ENCODE measurements at places on chromosomes 3 and 15. TPM values are rescaled to one million over a fixed set of nuclear protein-coding genes. Genes with fewer than 3 reads are reported as not detected.
A peak's percentile ranks its signal among the peaks of the same experiment; 100 is the strongest.

HTD2 gene
- 10.0 TPM for total RNA-seq

HYAL1 gene
- 2.2 TPM for total RNA-seq

DNA sequence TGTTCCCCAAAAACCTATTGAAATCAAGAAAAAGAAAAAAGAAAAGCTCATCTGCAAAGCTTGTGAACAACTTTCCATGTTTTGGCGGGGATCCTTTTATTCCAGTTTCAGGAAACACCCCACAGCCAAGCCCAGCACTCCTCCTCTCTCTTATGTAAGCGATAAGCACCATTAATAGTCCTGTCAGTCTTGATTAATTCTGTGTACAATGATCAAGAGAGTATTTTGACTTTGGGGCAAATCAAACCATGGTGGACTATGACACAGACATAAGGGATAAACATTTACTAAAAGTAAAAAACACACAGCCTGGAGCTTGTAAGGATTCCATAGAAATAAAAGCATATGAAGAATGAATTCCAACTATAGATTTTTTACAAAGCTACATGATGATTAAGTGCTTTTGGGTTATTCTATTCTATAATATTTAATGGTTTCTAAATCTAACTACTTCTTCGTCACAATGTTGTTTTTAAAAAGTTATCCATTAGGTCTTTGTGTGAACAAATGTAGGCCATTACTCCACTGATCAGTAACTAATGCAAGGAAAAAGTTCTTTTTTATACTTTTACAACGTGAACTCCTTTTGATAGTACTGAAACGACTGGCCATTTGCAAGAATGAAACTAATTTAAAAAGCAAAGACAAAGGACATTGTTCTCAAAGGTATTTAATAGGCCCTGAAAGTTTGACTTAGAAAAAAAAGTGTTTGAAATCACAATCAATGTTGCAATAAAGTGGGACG lies 106.5 kb downstream of the KCNAB1 start:
- H3K27ac ChIP-seq = no peak overlapping the region
- no peak overlapping the region for H3K4me3 ChIP-seq
- DNase-seq = no peak
- H3K4me1 ChIP-seq = no peaks in the 10 kb centered on the region
- no peaks in the 10 kb centered on the region for H3K27me3 ChIP-seq

RPL39L gene
- total RNA-seq = 16.8 TPM

DNA sequence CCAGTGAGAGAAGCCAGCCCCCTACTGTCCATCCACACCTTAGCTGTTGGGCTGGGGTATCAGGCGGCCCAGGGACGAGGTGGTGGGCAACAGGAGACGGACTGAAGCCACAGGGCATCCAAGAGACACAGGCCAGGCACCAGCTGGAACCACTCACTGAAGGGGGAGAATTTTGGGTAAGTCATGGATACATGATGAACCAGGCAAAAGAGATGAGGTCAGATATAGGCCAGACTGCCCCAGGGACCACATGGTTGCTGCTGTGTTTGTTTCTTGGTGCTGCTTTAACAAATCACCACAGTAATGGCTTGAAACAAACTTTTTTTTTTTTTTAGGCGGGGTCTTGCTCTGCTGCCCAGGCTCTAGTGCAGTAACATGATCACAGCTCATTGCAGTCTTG lies 66.4 kb downstream of the SEMA5B start:
- no peaks in the 10 kb centered on the region for H3K36me3 ChIP-seq
- H3K4me1 ChIP-seq = no peaks in the 10 kb centered on the region
- DNase-seq = no peak

MAP4 gene
- total RNA-seq = 277 TPM

DNA sequence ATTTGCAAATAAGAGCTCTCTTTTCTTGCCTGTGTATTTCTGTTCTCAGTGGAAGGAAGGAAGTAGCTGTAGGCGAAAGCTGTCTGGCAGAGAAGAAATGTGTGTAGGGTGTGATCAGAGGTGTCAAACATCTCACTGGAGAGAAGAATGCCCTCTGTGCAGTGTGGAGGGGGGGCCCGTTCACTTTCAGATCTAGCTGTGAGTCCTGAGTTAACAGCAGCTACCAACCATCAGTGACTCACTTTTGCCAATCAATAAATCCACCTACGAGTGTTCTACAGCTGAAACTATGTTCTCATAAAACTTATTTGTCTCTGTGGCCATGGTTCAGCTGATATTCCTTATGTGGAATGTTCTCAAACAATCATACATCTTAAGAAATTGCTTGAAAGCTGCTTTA lies 103.7 kb downstream of the FRMD4B start:
- H3K36me3 ChIP-seq = no peaks in the 10 kb centered on the region
- no peaks in the 10 kb centered on the region for H3K27me3 ChIP-seq
- H3K4me3 ChIP-seq = no peak overlapping the region
- no peak overlapping the region for H3K27ac ChIP-seq
- DNase-seq = peak; percentile 34

- H3K27ac ChIP-seq = no peak overlapping the region
- no peak for DNase-seq
- peaks cover 46% of the 10 kb centered on the region for H3K36me3 ChIP-seq
These were observed 32.3 kb downstream of the TKT start for GRCh38 chr3:53223541-53223966.

GRCh38 chr15:39837454-39837853 lies 54.8 kb upstream of the FSIP1 start:
- no peak overlapping the region for H3K27ac ChIP-seq
- no peak for DNase-seq
- no peaks in the 10 kb centered on the region for H3K27me3 ChIP-seq
- no peak overlapping the region for H3K4me3 ChIP-seq

DNA sequence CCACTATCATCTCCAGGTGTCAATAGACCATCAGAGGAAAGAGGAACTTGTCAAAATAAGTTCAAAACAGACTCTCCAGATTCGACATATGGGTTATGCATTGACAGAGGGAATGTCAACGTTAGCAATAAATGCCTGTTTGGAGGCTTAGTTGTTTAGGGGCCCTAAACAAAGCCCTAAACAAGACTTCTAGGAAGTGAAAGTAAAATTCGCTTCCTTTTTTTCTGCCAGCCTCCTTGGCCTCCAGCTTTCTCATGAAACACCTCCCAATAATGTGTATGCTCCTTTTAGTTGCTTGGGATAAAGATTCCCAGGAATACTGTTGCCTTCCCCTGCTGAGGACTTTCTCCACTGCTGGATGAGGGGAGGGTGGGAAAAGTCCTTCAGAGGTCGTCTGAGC lies 70.9 kb upstream of the ARNT2 start:
- H3K36me3 ChIP-seq = no peaks in the 10 kb centered on the region
- H3K27ac ChIP-seq = no peak overlapping the region
- H3K4me1 ChIP-seq = no peaks in the 10 kb centered on the region
- H3K27me3 ChIP-seq = no peaks in the 10 kb centered on the region
- no peak for DNase-seq

DNA sequence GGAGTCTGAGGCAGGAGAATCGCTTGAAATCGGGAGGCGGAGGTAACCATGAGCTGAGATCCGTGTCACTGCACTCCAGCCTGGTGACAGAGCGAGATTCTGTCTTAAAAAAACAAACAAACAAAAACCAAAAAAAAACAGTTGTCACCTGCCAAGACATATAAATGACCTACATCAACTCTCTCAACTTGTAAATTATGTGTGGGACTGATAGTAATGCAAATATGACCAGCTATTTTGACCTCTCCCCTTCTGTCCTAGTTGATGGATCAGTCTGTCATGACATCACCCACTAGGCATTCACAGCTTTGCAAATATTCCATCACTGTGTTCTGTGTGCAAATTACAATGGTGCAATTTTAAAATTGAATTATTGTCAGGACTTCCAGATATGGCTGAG lies 175.4 kb downstream of the EBLN2 start:
- no peak overlapping the region for H3K4me3 ChIP-seq
- no peaks in the 10 kb centered on the region for H3K27me3 ChIP-seq
- H3K36me3 ChIP-seq = no peaks in the 10 kb centered on the region
- no peaks in the 10 kb centered on the region for H3K4me1 ChIP-seq
- DNase-seq = no peak
- H3K27ac ChIP-seq = no peak overlapping the region

DNA sequence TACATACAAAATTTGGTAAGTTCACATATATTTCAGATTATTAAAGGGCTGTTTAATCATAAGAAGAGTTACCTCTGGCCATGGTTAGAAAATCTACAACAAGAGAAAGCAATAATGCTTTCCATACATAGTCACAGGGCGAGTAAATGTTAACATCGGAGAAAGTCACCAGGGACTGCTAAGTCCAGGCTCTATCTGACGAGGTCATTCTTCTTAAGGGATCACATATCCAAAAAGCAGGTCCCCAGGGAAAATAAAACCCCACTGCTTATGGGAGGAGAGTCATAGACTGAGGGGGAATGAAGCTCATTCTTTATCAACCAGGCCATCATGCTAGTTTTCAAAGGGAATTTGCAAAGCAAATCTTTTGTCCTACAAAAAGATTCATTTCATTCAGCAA lies 3.1 kb downstream of the PCYT1A start:
- DNase-seq = no peak
- no peaks in the 10 kb centered on the region for H3K36me3 ChIP-seq
- no peak overlapping the region for H3K4me3 ChIP-seq
- H3K27ac ChIP-seq = no peak overlapping the region
- H3K27me3 ChIP-seq = no peaks in the 10 kb centered on the region
- peaks cover 11% of the 10 kb centered on the region for H3K4me1 ChIP-seq

SLC22A14 gene
- not detected for total RNA-seq

GRCh38 chr3:3627114-3627513 lies 172.1 kb upstream of the LRRN1 start:
- H3K27ac ChIP-seq = no peak overlapping the region
- no peaks in the 10 kb centered on the region for H3K27me3 ChIP-seq
- no peaks in the 10 kb centered on the region for H3K36me3 ChIP-seq
- H3K4me1 ChIP-seq = no peaks in the 10 kb centered on the region

SNX22 gene
- 0.14 TPM for total RNA-seq

SERINC4 gene
- total RNA-seq = not detected

DNA sequence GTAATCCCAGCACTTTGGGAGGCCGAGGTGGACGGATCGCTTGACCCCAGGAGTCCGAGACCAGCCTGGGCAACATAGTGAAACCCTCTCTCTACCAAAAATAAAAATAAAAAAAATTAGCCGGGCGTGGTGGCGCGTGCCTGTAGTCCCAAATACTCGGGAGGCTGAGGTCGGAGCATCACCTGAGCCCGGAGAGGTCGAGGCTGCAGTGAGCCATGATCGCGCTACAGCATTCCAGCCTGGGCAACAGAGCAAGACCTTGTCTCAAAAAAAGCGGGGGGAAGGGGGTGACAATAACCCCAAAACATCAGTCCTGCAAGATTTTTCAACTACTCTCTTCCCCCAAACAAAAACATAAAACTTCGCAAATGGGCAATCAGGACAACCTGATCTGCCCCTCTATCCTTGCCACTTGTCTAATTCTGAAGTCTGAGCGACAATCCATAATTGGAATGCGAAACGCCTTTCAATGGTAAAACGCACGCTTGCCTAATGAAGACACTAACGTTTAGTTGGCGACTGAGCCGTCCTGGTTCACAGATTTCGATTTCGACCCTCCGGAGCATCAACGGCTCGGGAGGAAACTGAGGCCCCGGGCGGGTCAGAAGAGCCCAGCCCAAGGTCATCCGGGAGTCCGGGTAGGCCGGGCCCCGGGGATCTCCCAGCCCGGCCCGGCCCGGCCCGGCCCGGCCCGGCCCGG lies 868 bp downstream of the BTBD1 start:
- DNase-seq = peak; percentile 40
- H3K4me3 ChIP-seq = peak overlapping the region; percentile 98
- H3K36me3 ChIP-seq = no peaks in the 10 kb centered on the region
- peak overlapping the region; percentile 66 for H3K27ac ChIP-seq
- peaks cover 36% of the 10 kb centered on the region for H3K4me1 ChIP-seq

Measured in endothelial cell of umbilical vein (primary cell).